ENCODE measurements at places on chromosomes 6 and 20. TPM values are rescaled to one million over a fixed set of nuclear protein-coding genes. Genes with fewer than 3 reads are reported as not detected.

The DNAH8 gene
- not detected for total RNA-seq

The GLO1 gene
- total RNA-seq = 134 TPM

The PTPN1 gene
- 94.6 TPM for total RNA-seq

The MLIP gene
- not detected for total RNA-seq

DNA sequence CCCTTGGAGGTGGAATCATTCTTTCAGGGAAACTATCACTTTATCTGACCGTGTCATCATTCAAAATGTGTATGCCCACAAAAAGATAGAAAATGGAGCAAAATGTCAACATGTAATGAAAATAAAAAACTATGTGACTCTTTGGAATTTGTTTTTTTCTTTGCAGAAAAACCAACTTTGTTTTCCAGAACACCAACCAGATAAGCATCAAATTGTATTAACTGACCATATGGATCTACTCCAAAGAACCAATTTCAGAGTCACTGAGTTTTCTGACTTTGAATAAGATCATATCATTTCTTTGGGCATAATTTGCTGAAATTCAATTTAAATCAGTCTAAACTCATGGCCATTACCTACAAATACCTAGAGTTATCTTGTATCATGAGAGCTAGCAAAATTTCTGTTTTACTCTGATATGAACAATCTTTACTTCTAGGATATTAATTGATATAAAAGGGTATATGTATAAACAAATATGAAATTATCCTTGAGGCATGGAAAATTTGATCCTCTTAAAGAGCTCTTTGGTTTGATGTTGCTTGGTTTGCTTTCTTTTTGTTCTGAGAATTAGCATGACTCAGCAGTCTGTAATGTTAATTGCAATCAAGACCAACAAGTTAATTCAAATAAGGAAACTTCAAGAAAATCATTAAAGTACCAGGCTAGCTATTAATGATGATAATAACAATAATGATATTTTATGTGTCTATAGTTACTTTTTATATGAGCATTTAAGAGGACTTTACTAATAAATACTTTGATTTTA, 444.4 kb upstream of the MARCKS start:
- H3K4me1 ChIP-seq = no peaks in the 10 kb centered on the region
- H3K36me3 ChIP-seq = no peaks in the 10 kb centered on the region
- DNase-seq = no peak

- no peaks in the 10 kb centered on the region for H3K27me3 ChIP-seq
- no peaks in the 10 kb centered on the region for H3K4me1 ChIP-seq
- H3K27ac ChIP-seq = no peak overlapping the region
- DNase-seq = no peak
- no peaks in the 10 kb centered on the region for H3K36me3 ChIP-seq
Observed at GRCh38 chr20:61104232-61104631, 147.8 kb upstream of the CDH4 start.

GRCh38 chr20:3081641-3082040, 2.9 kb downstream of the AVP start:
- H3K4me3 ChIP-seq = no peak overlapping the region
- no peak for DNase-seq
- H3K27ac ChIP-seq = no peak overlapping the region
- H3K27me3 ChIP-seq = peaks cover 63% of the 10 kb centered on the region
- H3K4me1 ChIP-seq = peaks cover 16% of the 10 kb centered on the region

DNA sequence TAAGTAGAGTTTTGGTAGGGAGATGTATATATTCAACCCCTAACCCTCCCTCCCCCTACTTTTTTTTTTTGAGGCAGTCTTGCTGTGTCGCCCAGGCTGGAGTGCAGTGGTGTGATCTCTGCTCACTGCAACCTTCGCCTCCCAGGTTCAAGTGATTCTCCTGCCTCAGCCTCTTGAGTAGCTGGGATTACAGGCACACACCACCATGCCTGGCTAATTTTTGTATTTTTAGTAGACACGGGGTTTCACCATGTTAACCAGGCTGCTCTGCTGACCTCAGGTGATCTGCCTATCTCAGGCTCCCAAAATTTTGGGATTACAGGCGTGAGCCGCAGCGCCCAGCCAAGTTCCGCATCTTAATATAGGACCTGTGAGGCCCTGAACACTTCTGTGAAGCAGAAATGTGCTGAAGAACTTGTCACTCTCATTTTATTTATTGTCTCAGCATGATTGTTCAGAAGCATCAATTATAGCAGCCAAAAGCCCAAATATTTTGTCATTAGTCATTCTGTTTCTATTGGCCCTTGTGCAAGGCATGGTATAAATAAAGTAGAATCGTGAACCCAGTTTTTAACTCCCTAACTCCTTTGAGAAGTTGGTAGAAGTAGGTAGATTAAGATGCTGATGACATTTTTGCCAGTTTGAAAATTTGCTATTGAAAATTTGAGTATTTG, 19.4 kb downstream of the DSTN start:
- H3K4me1 ChIP-seq = peaks cover 6% of the 10 kb centered on the region
- H3K36me3 ChIP-seq = peaks cover 10% of the 10 kb centered on the region
- no peak overlapping the region for H3K4me3 ChIP-seq
- H3K27me3 ChIP-seq = no peaks in the 10 kb centered on the region
- no peak overlapping the region for H3K27ac ChIP-seq

Measured in activated T-helper 2 cell treated with anti-CD3 and anti-CD28 coated beads, Interferon-gamma antibody, Interleukin-2, Interleukin-4, amounts not matched to agents 10 μg/mL and 5 μg/mL and 100 μg/mL, durations not matched to agents 14 hours and 24 hours and 36 hours (primary cell).